ENCODE measurements at places on chromosomes 3 and 15. TPM values are rescaled to one million over a fixed set of nuclear protein-coding genes. Genes with fewer than 3 reads are reported as not detected.

Gene GCSAM
- 1.7 TPM for total RNA-seq

Gene IRAK2
- total RNA-seq = 4.5 TPM

Gene ZNF662
- 0.12 TPM for total RNA-seq

Gene ACKR2
- total RNA-seq = 0.69 TPM

Gene EFCAB12
- 0.40 TPM for total RNA-seq

Gene ZNF80
- 0.21 TPM for total RNA-seq

Gene GOLGA6D
- not detected for total RNA-seq

Gene CLCN2
- total RNA-seq = 8.3 TPM

Gene TEX55
- not detected for total RNA-seq

Gene MAP6D1
- 2.1 TPM for total RNA-seq

Gene CPN2
- not detected for total RNA-seq

Gene UNC13C
- total RNA-seq = not detected

Gene CCR9
- total RNA-seq = not detected

All from activated CD4-positive, alpha-beta T cell treated with anti-CD3 and anti-CD28 coated beads, Interleukin-2, amount 10 ng/mL, durations not matched to agents 24 days and 14 days (primary cell).